ENCODE measurements at places on chromosomes 5 and 9.

GRCh38 chr9:1528456-1528855, 478.3 kb downstream of the DMRT2 start:
- DNase-seq: no peak

DNA sequence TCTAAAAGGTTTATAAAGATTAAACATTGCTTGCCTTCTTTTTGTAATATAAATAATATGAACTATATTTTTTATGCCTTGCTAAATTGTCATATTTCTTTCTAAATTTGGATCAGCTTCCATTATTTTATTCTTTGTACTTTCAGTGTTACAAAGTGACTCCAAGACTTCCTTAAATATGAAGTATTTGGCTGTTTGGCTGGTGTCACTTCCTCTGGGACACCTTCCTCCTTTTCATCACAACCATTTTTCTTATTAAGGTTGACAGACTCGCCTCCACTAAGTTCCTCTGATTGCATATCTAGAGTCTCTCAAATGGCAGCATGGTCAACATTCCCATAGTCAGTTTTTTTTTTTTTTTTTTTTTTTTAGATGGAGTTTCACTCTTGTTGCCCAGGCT, 73.8 kb upstream of the SLC1A1 start:
- no peak for DNase-seq

DNA sequence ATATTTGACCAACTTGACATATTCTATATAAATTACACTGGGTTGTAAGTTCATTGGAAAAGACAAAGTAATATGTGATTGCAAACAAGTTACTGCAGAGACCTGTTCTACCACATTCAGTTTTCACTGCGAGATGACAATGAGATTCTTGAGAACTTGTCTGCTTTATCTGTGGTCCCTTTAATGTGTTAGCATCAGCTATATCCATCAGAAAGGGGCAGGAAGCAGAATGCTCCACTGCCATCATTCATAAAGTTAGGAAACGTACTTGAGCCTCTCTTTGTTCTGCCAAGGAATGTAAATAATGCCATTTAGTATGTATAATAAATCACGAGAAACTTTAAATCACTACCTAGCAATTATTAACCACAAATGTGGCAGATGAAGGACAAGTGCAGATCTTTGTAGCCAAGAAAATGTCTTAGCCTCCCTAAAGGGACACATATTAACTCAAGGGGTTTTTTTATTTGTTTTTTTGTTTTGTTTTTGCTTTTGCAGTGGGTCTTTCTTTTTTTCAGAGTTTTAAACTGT, 59.4 kb downstream of the GIN1 start:
- DNase-seq: no peak

- DNase-seq: peak; percentile 42
Observed at GRCh38 chr5:179679014-179679674, 1.7 kb downstream of the CBY3 start.

GRCh38 chr5:158530115-158530514, 569.6 kb downstream of the EBF1 start:
- DNase-seq: no peak

DNA sequence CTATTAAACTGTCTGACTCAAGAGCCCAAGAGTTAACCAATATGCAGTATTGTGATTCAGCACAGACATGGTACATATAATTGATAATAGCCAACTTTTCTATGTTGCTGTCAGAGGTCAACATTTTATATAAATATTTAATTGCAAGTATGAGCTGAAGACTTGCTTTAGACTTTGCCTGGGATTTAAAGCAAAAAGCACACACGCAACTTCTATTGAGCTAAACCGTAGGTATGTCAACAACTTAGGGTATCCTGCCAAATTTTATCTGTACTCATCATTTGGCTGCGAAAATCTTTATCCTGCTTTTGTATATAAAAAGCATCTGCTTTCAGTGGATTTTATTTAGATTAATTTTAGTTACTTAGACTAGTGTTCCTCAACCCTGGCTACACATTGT, 27.4 kb downstream of the UHRF2 start:
- no peak for DNase-seq

DNA sequence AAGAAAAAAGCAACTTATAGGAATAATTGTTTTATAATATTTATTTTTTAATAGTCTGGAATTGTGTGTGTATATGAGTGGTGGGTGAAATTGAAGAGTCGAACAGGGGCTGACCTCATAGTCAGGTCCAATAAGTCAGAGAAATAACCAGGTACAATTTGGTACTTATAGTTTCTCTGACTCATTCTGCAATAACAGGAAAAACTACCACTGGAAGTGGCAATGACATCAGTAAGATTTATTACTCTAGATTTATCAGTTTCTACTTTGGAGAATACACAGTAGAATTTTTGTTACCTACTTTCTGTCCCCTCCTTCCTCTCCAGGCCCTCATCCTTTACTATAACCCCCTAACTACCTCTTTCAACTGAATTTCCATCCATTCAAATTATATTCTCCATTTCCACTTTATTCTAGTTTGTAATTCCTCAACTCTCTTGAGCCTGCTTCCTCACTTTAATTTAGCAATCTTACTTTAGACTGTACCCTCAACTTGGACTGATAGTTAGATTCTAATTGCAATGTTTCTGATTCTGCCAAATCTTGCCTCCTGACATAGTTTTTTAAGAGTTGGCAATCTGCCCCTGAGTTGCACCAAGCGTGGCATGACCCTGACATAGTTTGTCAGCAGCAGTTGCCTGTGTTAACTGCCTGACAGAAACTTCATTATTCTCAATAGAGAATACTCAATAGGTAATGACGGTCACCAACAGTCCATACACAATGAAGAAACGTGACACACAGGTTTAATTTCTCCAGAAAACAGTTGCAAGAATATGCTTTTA, 475.3 kb upstream of the RIOK2 start:
- no peak for DNase-seq

DNA sequence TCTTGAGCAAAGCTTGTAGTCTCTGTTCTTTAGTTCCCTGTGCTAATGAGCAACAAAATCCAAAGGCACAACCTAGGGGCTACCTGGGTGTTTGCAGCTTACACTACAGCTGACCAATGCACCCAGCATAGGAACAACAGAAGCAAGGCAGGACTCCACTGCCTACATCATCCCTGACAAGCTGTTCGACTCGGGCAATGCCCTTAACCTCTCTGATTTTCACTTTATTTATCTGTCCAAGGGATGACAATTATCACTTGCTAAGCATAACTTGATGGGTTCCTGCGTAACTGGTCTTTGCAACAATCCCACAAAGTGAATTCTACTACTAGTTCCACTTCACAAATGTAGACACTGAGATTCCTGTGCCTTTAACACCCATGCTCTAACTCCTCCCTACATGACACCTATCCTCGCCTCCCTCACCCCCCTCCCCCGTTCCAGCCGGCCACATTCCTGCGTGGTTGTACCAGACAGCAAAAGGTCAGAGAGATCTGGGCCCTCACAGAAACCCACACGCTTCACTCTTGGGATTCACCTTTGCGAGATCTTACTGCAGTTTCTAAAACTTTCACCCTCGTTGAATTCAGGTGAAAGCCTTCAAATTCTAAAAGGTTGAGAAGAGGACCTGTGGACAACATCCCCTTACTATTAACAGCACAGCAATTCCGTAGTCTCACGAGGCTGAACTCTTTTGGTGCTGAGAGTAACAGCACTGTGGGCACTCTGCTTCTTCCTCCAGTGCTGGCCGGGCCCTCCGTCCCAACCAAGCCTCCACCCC, 995 bp downstream of the IPPK start:
- no peak for DNase-seq

- DNase-seq: no peak
Observed at GRCh38 chr5:149267241-149267973, 4.3 kb upstream of the AFAP1L1 start.

GRCh38 chr9:27528886-27529315, 713 bp downstream of the MOB3B start:
- DNase-seq: peak; percentile 9

DNA sequence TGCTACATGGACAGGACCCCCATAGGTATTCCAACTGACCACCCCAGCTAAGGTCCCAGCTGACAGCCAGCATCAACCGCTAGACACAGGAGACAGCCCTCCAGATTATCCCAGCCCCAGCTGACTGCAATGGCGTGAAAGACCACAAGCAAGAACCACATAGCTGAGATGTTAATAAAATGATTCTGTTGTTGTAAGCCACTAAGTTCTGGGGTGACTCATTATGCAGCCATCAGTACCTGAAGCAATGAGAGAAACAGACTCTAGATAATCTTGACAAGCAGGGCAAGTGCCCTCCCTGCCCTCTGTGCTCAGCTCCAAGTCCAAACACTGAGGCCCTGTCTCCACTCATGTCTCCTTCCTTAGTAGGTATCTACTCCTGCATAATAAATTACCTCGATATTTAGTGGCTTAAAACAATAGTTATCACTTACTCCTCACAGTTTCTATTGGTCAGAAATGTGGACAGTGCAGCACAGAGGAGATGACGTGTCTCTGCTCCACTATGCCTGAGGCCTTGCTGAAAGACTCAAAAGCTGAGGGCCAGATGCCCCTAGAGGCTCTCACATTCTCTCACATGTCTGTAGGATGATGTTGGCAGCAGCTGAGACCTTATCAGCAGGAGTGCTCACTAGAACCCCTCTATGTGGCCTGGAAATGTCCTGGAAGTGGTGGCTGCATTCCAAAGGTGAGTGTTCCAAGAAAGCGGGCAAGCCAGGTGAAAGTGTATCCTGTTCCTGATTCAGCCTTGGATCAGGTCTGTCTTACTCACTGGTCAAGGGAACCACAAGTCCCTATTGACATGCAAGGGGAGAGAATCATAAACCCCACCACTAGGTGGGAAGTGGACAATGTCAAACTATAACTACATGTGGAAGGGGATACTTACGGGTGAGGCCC, 2.5 kb downstream of the MGAT1 start:
- DNase-seq: no peak

DNA sequence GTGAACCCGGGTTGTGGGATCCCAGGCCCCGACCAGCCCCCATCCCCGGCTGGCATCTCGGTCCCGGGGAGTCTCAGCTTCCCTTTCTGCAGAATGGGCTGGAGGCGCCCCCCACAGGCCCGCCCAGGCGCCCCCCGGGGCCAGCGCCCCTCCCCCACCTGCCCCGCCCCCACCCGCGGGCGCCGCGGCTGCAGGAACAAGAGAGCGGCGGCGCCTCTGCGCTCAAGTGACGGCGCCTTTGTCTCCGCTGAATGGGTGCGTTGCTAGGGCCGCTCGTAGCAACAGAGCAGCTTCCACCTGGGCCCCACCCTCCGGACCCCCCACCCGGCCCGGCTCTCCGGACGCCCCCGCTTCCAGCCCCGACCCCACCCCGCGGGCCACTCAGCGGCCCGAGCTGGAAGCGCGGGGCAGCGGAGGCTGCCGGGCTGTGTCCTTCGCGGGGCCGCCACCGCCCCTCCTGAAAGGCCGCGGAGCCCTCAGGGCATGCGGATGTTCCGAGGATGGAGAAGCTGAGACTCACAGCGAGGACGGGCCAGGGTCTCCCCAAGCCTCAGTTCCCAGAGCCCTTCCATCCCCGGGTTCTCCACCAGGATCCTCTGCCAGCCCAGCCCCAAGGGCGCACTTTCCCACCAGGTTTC, 27.5 kb downstream of the ADGRD2 start:
- no peak for DNase-seq

DNA sequence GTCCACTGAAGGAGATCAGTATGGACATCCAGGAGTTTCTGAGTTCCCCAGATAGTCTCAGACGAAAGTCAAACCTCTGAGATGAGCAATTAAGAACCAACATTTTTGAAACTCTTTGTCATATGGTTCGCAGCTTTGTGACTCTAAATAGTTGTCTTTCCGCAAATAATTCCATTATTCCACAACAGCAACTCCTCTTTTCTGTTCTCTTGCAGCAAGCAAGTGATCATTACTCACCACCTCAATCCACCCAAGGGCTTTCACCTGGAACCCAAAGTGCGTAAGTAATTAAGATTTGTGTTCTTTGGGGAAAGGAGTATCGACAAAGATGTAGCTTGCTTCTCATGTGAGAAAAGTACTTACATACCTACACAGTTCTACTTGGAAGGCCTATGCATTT, 15.6 kb downstream of the MTX3 start:
- DNase-seq: no peak

GRCh38 chr5:20032896-20033295, 44.9 kb upstream of the CDH18 start:
- no peak for DNase-seq

GRCh38 chr9:95204710-95205109, 112.8 kb downstream of the FANCC start:
- no peak for DNase-seq

- DNase-seq: no peak
Observed at GRCh38 chr9:93902780-93903655, 52.1 kb downstream of the BARX1 start.

DNA sequence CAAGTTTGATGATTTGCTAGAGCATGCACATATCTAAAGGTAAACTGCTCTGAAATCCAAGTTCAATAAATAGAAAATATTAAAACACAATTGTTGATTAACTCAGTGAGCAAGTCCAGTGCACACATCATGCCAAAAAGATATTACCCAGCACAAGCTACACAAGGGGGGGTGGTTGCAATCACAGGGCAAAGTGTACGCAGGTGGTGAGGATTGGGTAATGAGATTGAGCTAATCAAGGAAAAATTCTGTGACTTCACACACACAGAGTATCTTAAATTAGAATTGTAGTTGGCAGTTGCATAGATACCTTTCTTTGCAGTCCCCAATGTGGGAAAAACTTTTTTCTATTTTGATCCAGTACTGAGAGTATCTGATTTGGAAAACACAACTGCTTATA, 156.1 kb upstream of the NTRK2 start:
- DNase-seq: no peak

DNA sequence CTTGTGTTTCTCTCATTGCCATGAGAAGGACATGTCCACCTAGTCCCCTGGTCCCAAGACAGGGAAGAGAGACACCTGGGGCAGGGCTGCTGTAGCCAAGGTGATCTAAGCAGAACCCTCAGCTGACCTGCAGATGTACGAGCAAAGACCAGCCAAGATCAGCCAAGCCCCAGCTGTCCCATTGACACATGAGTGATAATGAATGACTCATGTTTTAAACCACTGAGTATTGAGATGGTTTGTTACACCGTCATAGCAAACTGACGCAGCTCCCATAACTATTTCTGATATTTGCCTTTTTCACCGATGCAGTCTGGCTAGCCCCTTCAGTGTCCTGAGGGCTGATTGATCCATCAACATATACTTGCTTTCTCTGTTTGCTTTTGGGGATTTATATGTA, 6.7 kb downstream of the OR1K1 start:
- DNase-seq: no peak

- no peak for DNase-seq
Observed at GRCh38 chr9:77896938-77897667, 134.5 kb downstream of the GNAQ start.

DNA sequence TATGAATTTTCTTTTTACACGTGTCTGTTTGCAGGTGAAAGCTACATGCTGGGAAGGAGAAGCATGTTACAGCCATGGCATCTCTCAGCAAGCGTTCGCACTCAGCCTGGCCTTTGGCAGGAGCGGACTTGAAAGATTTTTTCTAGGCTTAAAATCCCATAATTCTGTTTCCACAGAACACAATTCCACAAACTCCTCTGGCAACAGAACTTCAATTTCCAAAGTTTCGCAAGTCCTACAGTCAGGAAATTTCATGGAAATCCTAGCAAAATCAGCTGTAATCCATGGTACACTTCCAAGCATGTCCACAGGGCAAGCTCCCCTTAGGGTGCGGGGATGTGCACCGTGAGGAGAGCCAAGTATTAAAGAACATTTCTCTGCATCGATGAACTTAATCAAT, 35.9 kb downstream of the SUB1 start:
- DNase-seq: no peak
